ENCODE measurements at places on chromosomes 13 and 19.

DNA sequence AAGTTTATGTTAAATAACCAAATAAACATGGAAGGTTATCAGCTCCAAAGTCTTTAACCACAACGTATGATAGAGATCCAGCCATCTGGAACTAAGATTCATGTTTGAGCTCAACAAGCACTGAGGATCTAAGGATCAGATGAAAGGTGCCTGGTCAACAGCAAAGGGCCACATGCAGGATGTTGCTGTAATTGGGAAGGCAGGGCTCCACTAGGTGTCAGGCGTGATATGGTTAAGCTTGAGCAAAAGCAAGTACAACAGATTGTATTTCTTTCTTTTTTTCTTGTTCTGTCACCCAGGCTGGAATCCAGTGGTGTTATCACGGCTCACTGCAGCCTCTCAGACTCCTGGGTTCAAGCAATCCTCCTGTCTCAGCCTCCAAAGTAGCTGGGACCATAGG, 12.0 kb downstream of the EBPL start:
- no peaks in the 10 kb centered on the region for H3K36me3 ChIP-seq
- H3K4me1 ChIP-seq, result peaks cover 4% of the 10 kb centered on the region
- no peak for DNase-seq
- H3K4me3 ChIP-seq, result no peak overlapping the region
- H3K27ac ChIP-seq, result no peak overlapping the region
- H3K27me3 ChIP-seq, result no peaks in the 10 kb centered on the region

- DNase-seq, result no peak
- no peaks in the 10 kb centered on the region for H3K4me1 ChIP-seq
- no peak overlapping the region for H3K27ac ChIP-seq
- no peaks in the 10 kb centered on the region for H3K36me3 ChIP-seq
- no peak overlapping the region for H3K4me3 ChIP-seq
- H3K27me3 ChIP-seq, result no peaks in the 10 kb centered on the region
Observed at GRCh38 chr13:38537051-38537450, 149.8 kb upstream of the FREM2 start.

GRCh38 chr19:43525836-43526771, 897 bp downstream of the ETHE1 start:
- peak overlapping the region; percentile 80 for H3K27ac ChIP-seq
- H3K4me1 ChIP-seq, result peaks cover 28% of the 10 kb centered on the region
- H3K4me3 ChIP-seq, result peak overlapping the region; percentile 90
- H3K36me3 ChIP-seq, result no peaks in the 10 kb centered on the region
- DNase-seq, result peak; percentile 86

GRCh38 chr19:35462476-35462953, 14.5 kb downstream of the FFAR2 start:
- no peak overlapping the region for H3K27ac ChIP-seq
- no peaks in the 10 kb centered on the region for H3K27me3 ChIP-seq
- no peaks in the 10 kb centered on the region for H3K36me3 ChIP-seq
- no peaks in the 10 kb centered on the region for H3K4me1 ChIP-seq
